ENCODE measurements at places on chromosomes 11 and 22.

GRCh38 chr22:50090412-50090714 lies 557 bp downstream of the MOV10L1 start:
- DNase-seq = no peak

DNA sequence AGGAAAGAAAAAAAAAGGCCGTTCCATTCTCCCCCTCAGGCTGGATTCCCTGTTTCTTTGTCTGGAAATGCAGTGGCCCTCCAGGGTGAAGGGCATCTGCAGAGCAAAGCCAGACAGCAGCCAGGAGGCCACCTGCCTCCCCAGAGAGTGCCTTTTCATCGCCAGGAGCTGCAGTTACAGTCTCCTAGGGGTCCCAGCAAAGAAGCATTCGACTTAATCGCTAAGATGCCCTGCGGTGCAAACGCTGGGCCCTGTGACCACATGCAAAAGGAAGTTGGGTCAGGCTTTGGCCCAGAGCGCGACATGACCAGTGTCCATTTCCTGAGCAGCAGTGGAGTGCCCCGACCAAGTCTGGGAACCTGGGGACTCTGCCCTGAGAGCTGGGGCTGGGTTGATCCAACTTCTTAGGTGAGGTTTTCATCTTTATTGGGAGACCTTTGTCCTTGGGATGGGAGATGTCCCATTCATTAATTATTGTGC lies 304.6 kb downstream of the OPCML start:
- no peak for DNase-seq

DNA sequence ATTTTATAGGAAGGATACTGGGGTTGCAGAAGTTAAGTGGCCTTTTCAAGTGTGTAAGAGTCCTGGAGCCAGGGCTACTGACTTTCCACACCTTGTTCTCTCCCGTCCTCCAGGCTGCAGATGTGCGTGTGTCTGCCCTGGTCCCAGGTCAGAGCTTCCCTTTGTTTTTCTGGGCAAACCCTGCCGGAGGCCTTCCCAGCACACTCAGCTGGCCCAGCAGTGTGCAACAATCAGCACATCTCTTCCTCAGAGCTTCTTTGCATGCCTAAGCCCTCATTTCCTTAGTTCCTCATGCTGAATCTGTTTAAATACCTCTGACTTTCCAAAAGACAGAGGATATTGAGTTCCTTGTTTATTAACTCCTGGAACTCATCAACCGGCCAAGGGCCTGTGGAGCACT lies 80.6 kb downstream of the KCNJ1 start:
- no peak for DNase-seq

DNA sequence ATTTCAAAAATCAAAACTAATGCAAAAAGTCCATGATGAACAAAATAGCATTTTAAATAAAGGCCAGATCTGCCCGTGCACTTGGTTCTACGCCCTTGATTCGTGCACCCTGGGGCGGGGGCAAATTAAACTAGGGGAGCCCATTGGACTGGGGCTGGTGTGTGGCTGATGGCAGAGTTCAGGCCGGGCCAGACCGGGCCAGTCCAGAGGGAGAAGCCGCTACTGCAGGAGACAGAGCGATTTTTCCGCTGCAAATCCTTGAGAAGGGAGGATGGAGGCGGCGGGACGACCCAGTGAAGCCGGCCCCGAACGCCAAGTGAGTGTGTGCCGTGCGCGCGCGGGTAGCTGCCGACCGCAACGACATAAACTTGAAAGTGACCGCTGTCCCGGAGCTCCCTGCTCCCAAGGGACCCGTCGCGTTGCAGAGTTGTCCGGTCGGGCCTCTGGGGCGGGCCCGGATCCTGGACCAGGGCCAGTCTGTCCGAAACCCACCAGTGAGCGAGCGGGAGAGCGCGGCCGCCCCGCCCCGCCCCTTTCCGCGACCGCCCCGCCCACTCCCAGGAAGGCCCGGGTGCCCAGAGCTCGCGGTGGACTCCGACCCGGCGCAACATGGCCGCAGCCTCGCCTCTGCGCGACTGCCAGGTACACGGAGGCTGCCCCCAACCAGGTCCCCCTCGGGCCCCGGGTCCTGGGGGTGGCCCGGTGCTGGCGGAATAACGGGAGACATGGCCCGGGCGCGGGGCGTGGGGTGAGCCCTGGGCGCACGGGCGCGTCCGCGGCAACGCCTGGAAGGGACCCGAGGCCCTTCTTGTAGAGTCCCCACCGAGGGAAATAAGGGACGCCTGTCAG lies at the start of gene TTC38:
TTC38 (plus strand) TSS at position 578 of the 849 bp plus-strand sequence; CDS start at position 610, 32 bp downstream.
- no peak for DNase-seq

DNA sequence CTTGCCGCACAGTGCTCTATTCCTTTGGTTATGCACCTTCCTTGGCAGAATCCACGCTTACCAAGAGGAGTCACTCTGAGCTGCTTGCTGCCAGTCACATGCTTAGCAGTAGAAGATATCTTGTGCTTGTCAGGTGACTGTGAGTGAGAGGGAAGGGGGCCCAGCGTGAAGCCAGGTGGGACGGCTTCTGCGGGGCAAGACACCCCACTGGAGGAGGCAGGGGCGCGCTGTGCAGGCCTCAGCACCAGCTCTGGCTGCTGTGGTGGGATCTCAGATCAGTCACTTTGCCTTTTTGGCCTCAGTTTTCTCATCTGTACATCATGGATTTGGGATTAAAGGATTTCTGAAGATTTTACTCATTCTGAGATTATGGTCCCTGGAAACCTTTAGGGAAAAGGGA lies 63.9 kb upstream of the B3GAT1 start:
- no peak for DNase-seq

- no peak for DNase-seq
Measured at GRCh38 chr11:106271686-106272085, 194.2 kb downstream of the AASDHPPT start.

- no peak for DNase-seq
Measured at GRCh38 chr11:2751523-2752203, 51.9 kb upstream of the KCNQ1OT1 start.

DNA sequence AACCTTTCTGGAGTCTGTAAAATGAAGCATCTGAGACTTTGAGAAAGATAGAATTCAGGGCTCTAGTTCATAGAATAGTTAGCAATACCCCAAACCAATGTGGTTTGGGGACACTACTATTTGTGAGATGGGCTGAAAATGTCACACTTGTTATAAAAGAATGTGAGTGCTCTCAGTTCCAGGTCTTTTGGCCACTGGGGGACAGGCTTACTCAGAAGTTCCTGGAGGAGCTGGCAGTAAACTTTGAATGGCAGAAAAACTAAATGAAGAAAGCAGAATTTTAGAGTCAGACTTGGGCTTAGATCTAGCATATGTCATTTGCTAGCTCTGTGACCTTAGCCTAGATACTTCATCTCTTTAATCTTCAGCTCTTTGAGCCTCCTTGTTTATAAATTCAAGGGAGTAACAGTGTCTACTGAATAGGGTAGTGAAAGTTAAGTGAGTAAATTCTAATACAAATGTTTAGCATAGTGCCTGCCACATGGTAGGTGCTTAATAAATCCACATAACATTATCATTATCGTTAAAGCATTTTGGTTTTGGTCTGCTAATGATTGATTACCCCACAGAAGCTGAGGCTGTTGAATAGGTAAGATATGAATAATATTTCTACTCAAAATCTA lies 3.7 kb downstream of the LYVE1 start:
- no peak for DNase-seq

DNA sequence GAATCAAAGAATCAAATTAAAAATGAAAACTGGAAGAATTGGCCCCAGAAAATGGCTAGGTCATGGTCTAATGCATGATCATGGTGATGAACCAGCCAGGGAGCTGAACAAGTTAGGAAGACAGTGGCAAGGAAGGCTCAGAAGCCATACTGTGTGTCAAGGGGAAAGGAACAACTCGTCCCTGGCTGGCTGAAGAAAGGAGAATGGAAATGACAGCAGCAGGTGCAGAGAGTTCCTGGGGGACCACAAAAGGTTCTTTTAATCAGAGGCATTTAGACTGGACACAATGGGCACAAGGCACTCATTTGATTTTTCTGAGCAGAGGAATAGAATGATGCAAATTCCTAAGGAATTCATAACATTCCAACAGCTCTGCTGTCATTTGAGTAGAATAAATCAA lies 209.9 kb downstream of the LARGE1 start:
- no peak for DNase-seq

GRCh38 chr22:21450858-21451353 lies 16.3 kb upstream of the TMEM191C start:
- no peak for DNase-seq

DNA sequence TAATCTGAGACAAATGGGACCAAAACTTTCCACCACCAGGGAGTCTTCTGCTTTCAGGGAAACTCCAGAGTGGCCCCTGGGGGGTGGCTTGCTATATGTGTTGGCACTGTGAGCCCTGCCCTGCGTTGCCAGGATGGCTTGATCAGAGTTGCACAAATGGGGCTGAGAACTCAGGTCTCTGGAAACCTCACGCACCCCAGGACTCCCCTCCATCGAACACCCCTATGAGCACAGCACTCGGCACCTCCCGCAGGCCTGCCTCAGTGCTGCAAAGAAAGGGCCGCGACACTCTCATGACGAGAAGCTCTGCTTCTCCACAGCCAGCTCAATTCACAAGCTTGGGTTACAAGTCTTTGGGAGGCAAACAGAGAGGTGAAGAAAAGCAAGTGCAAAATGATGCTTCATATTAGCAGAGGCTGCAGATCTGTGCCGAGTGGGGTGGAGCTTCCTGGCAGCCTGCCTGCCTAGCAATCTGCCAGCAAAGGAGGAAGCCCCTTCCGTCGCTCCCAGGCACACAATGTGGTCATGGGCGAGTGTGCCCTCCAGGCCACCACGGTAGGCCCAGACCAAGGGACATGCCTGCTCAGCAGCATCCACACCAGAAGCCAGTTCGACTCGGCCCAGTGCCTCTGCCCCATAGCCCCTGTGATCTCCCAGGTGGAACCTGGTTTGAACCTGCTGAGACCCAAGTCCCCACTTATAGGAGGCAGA lies 55.7 kb downstream of the MYH9 start:
- DNase-seq = no peak

DNA sequence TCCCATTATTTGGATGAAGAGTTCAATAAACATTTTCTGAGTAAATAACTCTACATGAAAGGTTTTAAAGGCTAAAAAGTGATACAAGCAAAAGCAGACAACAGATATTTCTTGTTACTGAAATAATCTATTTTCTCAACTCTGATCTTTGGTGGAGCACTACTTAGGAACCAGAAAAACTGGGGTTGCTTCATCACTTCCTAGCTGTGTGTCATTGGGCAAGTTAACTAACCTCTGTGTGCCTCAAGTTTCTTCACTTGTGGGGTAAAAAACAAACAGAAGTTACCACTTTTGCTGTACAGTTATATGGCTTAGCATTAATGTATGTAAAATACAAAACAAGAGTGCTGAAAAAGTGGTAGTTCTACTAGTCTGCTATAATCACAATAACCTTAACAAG lies 5.6 kb downstream of the MAPK1 start:
- DNase-seq = no peak

DNA sequence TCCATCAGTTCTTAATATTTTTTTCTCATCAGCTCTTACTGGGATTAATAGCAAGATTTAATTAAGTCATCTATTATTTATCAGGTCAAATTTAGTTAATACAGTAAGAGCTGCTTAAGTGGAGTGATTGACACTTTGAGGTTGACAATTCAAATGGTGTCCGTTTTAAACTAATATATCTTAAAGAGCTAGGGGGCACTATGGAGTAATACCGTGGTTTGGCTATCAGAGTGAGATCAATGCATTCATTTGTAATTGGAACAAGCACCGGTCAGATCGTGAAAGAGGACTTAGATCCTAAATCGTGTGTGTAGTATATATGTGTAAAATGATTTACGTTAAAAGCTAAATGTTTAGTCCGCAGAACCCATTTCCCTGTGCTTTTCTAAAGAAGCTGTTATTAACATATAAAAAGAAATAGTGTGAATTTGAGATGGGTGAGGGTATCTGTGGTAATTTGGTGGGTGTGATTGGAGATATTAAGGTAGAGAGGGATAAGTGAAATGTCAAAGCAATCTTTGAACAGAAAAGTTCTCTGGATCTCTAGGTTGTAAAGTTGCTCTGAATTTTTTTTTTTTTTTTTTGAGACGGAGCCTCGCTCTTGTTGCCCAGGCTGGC lies 2.3 kb downstream of the SIK2 start:
- DNase-seq = no peak

DNA sequence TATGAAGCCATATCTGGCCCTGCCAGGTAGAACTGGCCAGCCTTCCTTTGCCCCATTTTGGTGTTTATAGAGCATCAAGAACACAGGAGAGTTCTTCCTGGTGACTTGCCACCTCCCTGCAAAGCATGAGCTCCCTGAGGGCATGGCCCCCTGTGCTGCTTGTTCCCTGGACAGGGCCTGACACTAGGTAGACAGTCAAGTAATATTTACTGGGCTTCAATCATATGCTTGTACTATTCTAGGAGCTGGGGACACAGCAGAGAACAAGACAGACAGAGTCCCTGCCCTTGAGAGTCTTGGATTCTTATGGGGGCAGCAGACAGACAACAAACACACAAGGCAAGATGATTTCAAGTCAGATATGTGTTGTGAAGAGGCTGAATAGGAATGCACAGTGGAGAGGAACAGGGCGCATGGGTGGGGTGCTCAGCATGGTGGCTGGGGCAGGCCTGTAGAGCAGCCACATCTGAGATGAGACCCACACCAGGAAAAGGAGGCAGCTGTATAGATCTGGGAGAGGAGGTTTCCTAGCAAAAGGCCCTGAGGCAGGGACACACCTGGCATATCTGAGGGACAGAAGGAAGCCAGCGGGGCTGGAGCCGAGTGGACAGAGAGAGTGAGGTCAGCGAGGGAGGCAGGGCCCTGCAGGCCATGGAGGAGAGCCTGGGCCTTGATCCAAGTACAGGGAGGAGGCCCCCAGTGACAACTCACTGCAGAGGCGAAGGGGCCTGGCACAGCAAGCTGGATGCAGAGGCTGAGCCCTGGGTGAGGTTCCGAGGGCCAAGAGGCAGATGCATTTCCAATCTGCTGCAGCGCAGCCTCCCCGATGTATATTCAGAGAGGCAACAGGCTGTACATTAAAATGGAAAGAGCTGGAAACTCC lies 10.2 kb upstream of the CBX6 start:
- DNase-seq = no peak

GRCh38 chr11:90330632-90331031 lies 107.8 kb upstream of the CHORDC1 start:
- no peak for DNase-seq

DNA sequence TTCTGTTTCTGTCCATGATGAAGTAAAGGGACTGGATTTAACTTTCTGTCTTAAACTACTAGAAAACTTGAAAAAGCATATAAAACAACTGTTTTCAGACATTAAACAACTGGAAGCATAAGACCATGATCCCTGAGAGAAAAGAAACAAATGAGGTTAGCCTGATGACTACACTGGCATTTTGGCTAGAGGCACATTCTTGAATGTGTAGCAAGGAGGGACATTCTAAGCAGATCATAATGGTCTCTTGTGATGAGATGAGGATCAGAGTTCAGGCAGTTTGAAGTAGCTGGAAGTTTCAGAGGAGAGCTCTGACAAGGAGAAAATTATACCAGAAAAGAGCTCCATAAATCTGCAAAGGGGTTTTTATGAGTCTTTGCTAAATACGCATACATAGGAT lies 75.4 kb downstream of the AASDHPPT start:
- no peak for DNase-seq

DNA sequence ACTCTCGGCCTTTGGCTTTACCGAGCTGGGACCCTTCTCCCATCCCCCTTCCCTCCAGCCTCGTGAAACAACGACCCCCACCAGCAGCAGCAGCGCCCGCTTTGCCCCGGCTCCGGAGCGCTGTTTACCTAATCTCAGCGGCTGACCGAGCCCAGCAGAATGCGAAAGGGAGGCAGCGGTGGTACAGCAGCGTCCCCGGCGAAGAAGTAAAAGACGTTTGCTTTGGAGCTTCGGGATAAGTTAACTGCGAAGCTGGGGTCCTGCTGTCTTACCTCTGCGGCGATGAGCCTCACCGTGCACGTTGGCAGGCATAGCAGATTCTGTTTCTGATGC lies 2.0 kb upstream of the LARGE1 start:
- DNase-seq = no peak

GRCh38 chr11:112962579-112963367 lies 1.6 kb downstream of the NCAM1 start:
- DNase-seq = peak; percentile 56

Measured in NCI-H2081 treated with DMSO at 0.1 percent for 48 hours (cell line).